ENCODE measurements at places on chromosomes 2 and 18.

DNA sequence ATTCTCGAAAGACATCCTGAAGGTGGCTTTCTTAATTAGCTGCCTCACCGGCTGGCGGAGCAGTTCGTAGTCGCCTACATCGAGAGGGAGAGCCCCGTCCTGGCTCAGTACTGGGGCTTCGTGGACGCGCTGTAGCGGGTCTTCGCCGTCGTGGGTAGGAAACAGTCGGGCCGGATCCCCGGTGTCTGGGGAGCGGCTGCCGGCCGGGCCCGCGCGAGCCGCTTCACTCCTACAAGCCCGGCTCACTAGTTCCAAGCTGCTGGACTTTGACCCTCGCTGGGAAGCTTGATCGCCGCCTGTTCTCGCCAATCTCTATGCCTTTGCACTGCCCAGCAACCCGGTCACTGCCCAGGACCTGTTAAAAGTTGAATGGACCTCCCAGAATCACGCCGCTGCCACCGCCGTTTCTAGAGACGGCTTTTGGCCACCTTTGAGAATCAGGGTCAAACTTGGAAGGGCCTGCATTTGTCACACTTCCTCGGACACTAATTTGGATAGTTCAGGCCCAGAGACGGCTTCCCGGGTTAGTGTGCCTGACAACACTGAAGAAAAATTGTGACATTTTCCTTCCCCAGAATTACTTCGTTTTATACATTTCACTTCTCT, 41.4 kb upstream of the AKAIN1 start:
- DNase-seq: no peak

DNA sequence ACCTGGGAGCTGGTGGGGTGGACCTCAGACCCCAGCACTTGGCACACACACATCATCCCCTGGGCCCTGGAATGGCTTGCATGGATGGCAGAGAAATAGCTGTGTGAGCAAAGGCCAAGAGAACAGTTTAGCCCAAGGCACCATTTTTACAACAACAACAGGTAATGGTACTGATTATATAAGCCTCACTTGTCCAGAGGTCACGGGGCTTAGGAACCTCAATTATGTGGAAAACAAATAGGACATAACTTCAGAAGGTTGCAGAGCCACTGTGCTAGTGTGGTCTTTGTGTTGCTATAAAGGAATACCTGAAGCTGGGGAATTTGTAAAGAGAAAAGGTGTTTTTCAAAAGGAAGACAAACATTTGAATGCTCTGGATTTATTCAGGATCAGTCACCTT, 13.2 kb downstream of the STEAP3 start:
- DNase-seq: no peak

- no peak for DNase-seq
These were observed 37.9 kb upstream of the GPC1 start for GRCh38 chr2:240397542-240397916.

DNA sequence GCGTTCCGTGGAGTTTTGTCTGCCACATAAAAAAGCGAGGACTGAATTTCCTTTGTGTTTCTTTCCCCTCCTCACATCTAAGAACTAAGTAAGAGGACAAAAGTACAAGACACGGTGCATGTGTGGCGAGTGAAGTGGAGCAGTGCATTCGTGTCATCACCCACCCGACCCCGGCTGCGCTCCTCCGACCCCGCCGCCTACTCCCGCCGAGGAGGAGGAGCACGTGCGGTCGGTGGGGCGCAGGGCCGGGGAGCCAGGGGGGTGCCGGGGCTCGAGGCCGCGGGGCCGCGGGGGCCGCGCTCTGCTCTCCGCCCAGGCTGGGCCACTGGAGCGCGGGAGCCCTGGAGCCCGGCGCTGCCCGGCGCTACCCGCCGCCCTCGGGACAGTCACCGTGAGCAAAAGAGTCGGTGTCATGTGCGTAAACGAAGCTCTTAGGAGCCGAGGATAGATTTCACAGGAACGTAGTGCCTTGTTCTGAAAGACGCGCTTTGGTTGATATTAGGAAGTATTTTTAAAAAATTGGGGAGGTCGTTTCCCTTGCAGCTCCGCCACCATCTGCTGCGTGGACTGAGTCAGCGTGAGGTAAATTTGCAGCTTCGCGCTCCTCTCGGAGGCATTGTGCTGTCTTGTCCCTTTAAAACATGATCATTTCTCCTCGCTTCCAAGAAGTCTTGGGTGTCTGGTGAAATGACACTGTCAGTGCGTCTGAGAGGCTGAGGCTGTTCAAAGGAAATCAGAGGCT, 11.0 kb downstream of the TBR1 start:
- DNase-seq: no peak

DNA sequence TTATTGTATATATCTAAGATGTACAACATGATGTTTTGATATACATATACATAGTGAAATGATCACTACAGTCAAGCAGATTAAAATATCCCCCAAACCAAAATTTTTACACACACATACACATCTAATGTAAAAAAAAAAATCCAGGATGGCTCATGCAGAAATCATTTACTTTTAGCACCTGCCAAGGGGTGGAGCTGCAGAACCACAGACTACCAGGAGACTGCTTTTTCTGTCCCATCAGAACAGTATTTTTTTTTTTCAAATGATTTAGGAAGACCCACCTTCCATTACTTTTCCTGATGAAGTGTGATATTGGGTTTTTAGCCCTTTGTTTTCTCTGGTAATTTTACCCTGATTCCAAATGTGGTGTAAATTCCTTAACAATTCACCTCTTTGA, 61.9 kb downstream of the AQP4 start:
- DNase-seq: no peak

DNA sequence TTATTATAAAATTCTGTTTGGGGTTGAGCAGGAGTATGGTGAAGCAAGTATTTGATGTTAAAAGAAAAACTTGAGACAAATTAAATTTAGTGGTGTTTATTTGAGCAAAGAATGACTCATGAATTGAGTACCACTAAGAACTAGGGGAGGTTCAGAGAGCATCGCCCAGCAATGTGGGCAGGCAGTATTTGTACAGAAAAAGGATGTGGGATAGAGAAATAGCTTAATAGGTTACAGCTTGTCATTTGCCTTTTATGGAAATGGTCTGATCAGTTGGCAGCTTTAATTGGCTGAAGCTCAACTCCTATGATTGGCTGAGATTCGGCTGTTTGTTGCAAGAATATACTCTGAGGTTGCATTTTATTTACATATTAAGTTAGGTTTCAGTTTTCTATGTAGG, 68.2 kb downstream of the LRATD1 start:
- DNase-seq: no peak

DNA sequence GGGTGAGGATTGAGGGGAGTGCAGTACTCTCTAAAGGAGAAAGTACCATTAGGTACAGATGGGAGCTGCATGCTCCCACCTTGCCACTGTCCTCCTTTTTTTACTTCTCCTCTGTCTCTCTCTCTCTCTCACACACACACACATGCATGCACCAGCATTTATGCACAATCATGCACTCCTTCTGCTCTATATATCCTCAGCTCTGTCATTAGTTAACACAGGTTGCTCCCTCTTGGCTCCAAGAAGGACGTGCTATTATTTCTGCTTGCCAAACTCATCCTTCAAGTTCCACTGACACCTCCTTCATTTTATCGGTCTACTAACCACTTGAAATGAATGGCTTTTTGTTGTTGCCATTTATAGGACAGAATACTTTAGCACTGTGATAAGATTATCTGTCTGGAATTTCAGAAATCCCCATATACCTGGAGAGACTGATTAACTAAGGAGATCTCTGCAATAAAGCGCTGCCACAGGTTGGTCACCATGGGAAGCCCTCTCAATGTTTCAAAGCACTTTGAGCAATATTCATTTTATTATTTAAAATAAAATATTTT, 178.5 kb upstream of the TRIB2 start:
- DNase-seq: no peak

DNA sequence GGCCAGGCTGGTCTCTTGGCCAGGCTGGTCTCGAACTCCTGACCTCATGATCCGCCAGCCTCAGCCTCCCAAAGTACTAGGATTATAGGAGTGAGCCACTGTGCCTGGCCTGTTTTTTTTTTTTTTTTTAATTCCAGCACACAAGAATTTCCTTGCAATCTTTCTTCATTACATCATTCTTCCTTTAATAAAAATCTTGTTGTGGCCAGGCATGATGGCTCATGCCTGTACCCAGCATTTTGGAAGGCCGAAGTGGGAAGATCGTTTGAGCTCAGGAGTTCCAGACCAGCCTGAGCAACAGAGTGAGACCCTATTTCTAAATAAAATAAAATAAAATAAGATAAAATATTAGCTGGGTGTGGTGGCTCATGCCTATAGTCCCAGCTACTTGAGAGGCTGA, 21.4 kb upstream of the PLEKHM3 start:
- DNase-seq: no peak

- DNase-seq: peak; percentile 10
These were observed 5.1 kb downstream of the FIGLA start for GRCh38 chr2:70785137-70785911.

GRCh38 chr2:98037206-98037605, 41.5 kb upstream of the TMEM131 start:
- DNase-seq: no peak

DNA sequence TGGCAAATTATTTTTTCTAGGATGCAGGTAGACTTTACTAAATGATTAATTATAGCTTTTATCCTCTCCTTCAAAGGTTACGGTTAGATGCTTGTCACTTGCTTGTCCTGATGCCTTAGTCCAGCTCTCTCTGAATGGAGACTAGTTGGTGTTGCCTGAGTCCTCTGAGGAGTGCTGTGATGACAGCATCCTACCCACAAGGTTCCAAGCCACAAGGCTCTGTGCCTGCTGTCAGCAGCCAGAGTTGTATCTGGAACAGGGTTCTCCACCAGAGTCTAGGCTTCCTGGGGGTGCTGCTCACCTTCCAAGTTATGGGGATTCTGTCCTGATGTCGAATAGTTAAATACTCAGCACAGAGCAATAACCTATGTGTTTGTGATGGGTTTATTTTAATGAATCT, 125.7 kb downstream of the GALNT1 start:
- DNase-seq: no peak

GRCh38 chr2:135756692-135757091, 15.0 kb downstream of the UBXN4 start:
- DNase-seq: no peak

GRCh38 chr2:53701221-53701620, 66.4 kb upstream of the CHAC2 start:
- DNase-seq: no peak

DNA sequence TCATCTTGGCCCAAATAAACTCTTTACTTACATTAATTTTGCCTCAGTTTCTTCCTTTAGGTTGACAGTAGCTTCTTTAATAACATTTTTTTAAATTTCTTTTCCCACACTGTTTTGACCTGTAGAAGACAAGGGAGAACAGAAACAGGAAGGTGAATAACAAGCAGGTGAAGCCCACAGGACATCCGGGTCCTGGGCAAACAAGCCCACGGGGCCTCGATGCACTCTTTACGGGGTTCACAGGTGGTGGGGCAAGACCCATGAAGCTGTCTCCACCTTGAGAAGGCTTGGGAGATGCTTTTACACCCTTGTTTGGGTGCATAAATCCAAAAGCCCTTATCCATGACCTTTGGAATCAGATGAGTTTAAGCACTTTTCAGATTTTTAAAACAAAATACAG, 301.0 kb upstream of the MGAT5 start:
- DNase-seq: no peak

- no peak for DNase-seq
These were observed 28.7 kb upstream of the EML4 start for GRCh38 chr2:42140496-42140895.
